ENCODE measurements at places on chromosomes 1 and 21.
A peak's percentile ranks its signal among the peaks of the same experiment; 100 is the strongest.

- peak; percentile 86 for DNase-seq
These were observed at the start of gene RPS6KC1 for GRCh38 chr1:213051127-213051880. Gene RPS6KC1 (plus strand): TSS chr1:213051241. CDS start chr1:213051405, 164 bp downstream.

DNA sequence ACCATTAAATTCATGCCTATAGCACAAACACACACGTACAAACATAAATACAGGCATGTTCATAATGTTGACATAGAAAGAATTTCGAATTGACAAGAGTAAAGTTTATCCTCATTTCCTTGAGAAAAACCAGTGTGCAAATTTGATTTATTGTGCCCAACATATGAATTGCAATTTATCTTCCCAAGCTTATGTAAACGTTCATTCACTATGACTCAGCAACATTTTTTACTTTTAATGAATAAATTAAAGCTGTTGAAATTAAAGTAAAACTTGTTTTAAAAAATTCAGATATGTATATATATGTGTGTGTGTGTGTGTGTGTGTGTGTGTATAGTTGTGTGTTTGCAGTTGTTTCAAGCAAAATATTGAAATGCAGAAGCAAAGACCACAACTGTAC lies 1067.9 kb downstream of the BRINP3 start:
- no peak for DNase-seq

DNA sequence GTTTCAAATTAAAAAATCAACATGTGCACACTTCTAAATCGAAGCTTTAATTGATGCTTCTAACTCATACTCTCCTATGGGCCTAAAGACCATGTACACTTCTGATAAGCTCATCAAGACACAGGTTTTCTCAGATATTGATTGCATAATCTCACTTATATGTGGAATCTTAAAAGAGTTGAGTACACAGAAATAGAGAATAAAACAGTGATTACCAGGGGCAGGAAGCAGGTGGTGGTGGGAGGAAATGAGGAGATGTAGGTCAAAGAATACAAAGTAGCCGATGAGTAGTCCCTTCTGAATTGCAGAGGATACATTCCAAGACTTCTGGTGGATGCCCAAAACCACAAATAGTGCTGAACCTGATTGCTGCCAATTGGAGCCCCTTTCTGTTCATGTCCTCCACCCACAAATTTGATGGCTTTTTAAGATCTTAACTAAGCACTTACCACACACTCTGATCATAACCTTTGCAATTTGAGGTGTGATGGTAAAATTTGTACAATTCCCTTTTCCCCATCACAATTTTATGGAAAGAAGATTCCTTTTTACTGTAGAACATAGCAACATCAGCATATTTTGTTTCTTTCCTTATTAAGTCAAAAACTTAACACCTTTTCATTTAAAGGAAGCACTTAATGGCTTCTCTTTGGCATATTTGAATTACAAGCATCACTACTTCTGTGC lies 3.3 kb upstream of the CD1B start:
- no peak for DNase-seq

- DNase-seq, result peak; percentile 59
These were observed 136.2 kb downstream of the SLC35F3 start for GRCh38 chr1:234040446-234041317.

- DNase-seq, result peak; percentile 11
These were observed 4.9 kb downstream of the C1orf198 start for GRCh38 chr1:230863449-230863848.

GRCh38 chr1:239955431-239955830 lies 136.3 kb upstream of the FMN2 start:
- DNase-seq, result no peak

GRCh38 chr1:119226913-119227312 lies 86.5 kb upstream of the WARS2 start:
- no peak for DNase-seq
